ENCODE measurements at places on chromosomes 16 and 17.

DNA sequence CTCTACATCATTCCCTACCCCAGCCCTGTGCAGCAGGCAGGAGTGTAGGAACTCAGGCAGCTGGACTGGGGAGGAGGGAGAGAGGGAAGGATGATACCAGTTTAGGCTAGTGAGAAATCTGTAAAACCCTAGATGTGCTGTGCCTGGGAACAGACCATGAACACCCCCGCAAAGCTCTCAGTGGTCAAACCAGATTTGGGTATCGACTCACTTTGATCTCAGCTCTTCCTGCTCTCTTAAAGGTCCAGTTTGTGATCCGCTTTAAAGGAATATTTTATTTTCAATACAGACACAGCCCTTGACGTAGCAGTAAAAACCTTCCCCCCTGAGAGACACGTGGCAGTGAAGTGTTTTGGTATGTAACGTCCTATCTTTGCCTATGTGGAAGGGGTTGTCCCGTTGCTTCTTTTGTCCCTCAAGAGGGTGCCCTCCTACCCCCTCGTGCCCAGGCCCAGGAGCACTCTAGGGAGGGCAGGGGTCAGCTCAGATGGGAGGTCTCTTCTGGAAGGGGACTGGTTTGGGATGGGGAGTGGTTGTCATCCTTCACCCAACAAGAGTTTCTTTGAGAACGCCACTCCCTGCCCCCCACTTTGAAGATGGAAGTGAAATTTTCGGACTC lies 19.3 kb upstream of the TBX2 start:
- no peak for DNase-seq

DNA sequence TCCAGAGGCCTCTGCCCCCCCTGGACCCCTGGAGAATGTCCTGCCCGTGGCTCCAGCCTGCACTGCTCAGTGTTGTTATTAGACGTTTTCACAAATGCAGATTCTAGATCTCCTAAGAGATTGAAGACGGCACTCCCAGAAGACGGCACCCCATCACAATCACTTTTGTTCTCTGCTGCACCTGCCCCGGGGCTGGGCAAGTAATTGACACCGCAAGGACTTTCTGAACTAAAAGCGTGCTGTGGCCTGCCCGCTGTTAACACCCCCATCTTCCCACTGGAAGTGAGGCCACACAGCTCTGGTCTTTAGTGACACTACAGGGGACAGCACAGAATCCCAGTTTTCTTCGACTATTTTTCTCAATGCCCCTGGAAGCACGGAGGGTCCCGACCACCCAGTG lies 256.9 kb downstream of the ENGASE start:
- no peak for DNase-seq

- no peak for DNase-seq
These were observed 191.1 kb downstream of the MAP2K6 start for GRCh38 chr17:69605571-69605970.

DNA sequence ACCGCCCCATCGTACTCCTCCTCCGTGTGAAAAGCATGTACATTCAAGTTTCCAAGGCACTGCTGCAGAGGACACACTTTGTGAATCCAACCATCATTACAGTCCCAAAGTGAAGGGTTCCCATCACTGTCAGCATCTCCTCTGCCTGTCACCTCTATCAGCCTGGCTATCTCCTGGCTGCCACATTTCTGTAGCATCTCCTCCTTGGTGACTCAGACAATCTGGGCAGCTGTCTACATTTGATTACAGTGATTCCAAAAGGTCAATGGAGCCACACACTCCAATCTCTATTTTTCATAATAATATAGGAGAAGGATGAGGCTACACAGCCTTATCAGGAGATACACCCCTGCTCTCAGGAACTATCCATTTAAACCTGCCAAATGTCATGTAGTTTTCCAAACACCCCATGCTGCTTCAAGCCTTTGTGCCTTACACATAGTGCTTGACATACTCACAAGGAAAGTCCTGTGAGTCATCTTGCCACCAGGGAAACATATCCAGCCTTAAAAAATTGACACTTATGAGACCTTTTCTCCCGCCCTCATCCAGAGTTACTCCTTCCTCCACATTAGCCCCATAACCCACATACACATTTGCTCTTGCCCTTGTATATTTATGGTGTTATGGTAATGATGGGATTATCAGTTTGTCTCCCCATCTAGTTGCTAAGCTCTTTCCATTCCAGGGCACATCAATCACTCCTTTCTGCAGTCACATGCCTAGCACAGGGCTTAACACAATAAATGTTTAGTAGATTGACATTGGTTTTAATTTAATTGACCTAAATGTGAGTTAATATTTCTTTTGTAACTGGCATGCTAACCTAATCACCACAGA lies 250.1 kb upstream of the CDH5 start:
- DNase-seq = no peak

DNA sequence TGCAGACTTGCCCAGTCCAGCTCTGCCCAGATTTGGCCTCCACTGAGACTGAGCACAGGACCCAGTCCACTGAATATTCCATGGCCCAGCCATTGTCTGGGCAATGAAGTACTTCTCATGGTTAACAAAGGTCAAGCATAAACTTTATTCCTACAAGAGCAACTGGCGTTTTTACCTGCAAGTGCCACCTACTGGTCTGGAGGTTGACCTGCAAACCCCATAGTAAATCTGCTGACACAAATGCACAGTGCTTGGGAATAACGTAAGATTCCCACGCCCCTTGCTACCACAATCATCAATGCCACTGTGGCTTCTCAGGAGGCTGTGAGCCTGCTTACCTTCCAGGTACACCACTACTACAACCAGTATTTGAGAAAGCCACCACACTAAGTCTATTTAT lies 170.2 kb downstream of the CEP112 start:
- no peak for DNase-seq

- DNase-seq = no peak
These were observed 38.4 kb downstream of the RANBP10 start for GRCh38 chr16:67767953-67768352.

DNA sequence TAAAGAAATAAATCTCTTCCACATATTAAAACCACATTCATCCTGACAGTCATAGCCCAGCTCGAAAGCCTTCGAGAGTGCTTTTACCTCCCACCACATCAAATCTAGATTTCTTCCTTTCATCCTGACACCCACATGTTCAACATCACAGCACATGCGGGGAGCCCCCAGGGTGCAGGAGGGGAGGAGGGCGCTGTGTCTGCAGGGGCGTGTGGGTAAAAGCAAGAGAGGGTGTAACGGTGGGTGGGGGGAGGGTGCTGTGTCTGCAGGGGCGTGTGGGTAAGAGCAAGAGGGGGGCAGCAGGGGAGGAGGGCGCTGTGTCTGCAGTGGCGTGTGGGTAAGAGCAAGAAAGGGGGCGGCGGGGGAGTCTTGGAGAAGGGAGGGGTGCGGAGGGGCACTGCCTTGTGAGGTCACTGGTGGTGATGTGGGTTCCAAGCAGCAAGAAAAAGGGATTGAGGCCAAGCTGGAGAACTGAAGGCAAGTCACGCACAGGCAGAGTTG lies 34.7 kb downstream of the ADCY9 start:
- peak; percentile 48 for DNase-seq

DNA sequence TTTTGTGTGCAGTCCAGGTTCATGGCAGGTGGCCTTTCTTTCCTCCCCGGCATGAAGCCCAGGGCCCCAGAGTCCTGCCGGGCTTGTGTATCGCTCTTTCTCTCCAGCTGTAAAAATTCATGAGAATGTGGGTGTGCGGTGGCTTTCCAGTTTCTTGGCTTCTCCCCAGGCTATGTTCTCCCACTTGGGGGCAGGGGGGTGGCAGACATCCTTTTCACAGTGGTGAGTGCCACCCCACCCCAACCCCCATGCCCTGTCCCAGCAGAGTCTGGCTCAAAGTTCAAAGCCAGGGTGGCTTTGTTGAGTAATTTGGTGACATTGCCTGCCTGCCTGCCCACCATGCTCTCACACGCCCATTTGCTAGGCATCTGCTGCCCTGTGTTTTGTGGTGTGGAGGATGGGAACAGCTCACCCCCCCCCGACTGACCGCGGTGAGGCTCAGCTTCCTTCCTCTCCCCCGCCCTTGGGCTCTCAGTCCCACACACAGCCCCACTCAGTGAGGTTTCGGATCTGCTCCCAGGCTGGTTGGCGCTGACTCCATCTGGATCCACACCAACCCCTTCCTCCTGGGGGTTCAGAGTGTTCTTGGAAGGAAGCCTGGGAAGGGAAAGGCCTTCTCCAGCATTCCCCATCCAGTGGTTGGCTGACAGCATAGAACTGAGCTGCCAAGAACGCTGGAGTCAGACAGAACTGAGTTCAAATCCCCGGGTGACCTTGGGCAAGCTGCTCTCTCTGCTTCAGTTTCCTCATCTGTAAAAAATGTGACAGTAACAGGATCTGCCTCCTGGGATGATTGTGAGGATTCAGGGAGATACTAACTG lies 36.0 kb downstream of the CHD9 start:
- no peak for DNase-seq

GRCh38 chr16:86202267-86202666 lies 303.3 kb downstream of the IRF8 start:
- no peak for DNase-seq

DNA sequence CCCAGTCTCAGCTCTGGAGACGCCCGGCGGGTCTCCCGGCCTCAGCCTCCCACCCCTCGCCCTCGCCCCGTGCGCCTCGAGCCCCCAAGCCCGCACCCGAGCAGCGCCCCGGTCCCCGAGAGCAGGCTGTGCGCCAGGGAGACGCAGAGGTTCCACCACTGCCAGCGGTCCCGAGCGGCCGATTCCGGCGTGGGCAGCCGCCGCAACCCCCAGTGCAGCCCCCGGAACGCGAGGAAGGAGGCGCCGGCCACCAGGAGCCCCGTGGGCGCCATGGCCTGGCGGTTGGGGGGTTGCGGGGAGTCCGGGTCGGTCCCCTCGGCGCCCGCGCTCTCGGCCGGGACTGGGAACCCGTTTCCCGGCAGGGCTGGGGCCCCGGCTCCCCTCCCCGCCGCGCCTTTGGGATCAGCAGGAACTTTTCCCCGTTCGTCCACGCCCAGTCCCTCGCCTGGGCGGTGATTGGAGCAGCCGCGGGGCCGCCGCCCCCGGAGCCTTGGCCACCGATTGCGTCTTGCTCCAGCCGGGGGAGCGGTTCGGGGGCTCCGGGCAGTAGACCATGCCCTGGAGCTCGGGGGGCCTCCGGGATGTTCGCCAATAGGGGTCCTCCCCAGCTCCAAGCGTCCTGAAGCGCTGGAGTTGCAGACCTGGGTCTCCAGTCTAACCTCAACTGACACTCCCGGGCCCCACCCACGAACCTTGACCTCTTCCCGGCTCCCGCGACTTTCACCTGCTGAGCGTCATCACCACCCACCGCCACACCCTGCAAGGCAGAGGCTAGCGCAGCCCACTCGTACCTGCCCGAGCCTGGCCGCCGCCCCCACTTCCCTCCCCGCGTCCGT lies at the start of gene TLCD2:
Gene TLCD2, minus strand, starts transcription at position 407 of the 836 bp plus-strand sequence. Its CDS starts 135 bp downstream, at position 272.
- no peak for DNase-seq

GRCh38 chr17:47889734-47890529 lies 6.1 kb upstream of the SP2 start:
- DNase-seq = peak; percentile 95

- no peak for DNase-seq
These were observed 671.0 kb upstream of the C16orf82 start for GRCh38 chr16:26395700-26396099.

DNA sequence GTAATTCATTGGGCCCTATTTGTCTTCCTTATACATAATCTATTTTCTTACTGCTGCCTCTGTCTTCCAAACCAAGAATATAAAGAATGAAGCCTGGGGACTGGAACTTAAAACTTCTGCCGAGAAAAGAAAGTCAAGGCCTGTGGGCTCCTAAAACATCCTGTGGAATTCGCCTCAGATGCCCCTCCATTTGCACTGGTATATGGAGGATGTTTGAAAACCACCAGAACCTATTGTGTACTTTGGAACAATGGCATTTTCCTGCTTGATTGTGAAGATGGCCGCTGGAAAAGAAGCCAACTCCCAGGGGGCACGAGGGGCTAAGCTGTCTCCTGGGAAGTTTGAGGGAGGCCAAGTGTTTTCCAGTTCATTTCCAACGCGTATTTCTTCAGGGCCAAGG lies 122.4 kb downstream of the WWOX start:
- no peak for DNase-seq

DNA sequence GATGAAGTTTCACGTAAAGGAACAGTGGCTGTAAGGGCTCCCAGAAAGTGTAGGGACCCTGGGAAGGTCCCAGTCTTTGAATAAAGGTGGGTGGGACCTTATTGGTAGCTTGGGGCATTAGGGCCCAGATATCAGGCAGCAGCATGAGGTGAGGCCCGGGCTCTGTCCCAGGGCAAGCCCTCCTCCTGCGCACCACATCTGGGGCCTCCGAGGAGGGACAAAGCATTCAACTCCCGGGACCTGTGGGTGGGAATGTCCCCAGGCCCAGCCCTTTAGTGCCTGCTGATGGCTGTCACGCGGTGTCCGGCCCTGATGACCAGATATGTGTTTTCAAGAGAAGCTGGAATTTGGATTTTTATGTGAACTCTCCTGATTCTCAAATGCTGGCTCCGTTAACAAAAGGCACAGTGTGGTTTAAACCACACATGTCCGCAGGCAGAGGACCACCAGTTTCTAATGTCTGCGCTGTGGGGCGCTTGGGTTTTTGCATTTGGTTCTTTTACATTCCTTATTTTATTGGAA lies 30.4 kb downstream of the RAI1 start:
- no peak for DNase-seq

DNA sequence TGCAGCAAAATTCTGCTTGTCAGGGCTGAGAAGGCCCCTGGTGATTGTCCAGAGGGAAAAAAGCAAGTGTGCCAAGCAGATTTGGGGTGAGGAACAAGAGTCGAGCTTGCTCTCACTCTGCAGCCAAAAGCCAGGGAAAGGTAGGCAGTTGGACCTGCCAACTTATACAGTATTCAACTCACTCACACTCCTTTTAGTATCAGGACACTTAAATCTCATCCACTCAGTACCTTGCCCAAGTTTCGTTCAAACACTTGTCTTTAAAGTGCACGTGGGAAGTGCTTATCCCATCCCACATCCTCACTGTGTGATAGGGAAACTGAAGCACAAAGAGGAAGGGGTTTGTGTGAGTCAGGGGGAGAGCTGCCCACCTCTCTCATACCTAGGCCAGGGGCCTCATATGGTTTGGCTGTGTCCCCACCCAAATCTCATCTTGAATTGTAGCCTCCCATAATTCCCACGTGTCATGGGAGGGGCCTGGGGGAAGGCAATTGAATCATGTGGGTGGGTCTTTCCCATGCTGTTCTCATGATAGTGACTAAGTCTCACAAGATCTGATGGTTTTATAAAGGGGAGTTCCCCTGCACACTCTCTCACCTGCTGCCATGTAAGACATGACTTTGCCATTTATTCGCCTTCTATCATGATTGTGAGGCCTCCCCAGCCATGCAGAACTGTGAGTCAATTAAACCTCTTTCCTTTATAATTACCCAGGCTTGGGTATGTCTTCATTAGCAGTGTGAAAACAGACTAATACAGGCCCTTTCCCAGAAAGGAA lies 25.6 kb upstream of the CES5A start:
- DNase-seq = no peak

DNA sequence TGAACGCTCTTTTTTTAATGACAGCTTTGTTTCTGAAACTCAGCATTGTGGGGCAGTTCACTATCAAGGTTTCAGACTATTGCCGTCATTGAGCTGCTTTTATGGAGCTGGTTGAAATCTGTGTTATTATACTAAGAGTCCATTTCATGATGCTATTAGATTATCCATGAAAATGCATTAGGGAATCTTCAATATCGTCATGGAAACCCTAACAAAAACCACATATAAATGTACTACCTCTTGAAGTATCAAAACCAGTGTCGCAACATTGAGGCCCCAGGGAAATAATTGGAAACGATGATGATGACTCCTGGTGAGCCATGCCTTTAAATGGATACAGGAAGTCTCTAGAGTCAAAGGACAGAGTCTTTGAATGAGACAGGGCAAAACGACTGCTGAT lies 231.6 kb upstream of the CPHXL start:
- no peak for DNase-seq

All from activated CD4-positive, alpha-beta T cell treated with anti-CD3 and anti-CD28 coated beads for 48 hours (primary cell).